ENCODE measurements at places on chromosomes 2 and 18.
A peak's percentile ranks its signal among the peaks of the same experiment; 100 is the strongest.

GRCh38 chr2:121570667-121571055 is 40.0 kb downstream of the RNU4ATAC start:
- no peak for DNase-seq

GRCh38 chr2:126828051-126828450 is 70.6 kb upstream of the TEX51 start:
- no peak for DNase-seq

GRCh38 chr2:156709091-156709490 is 272.9 kb downstream of the GPD2 start:
- DNase-seq: no peak

DNA sequence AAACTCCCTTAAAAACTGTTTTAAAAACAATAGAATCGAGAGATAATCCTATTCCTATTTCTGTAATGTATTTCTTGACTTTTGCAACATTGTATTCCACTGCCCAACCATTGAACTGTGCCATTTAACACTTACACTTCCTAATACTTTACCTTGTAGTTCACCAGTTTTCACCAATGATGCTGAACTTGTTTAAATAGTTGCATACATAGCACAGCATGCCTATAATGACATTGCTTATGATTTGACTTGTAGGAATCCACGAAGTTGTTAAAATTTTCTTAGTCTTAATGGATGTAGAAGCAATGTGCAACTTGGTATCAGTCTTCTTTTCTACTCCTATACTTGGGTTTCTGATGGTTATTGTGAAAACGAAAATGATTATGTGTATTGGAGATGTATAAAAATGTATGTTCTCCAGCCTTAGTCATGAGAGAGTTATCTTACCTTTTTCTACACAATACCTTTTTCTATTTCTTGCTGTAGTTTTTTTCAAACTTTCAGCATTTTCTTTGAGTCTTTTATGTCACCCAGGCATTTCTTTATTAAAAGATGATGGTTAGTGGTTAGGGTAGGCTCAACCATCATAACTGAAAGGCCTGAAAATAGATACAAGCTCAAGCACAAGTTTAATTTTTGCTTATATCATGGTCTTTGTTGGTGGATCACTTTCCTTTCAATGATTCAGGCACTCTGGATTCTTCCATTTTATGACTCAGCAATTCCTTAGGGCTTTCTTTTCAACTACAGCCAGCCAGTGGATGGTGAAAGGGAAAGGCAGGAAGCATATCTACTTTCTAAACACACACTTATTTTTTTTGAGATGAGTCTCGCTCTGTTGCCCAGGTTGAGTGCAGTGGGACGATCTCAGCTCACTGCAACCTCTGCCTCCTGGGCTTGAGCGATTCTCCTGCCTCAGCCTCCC is 9.4 kb downstream of the GPD2 start:
- DNase-seq: no peak

GRCh38 chr2:223644136-223644535 is 42.0 kb upstream of the SCG2 start:
- DNase-seq: no peak

GRCh38 chr2:231854616-231855125 is 68.4 kb downstream of the COPS7B start:
- no peak for DNase-seq

DNA sequence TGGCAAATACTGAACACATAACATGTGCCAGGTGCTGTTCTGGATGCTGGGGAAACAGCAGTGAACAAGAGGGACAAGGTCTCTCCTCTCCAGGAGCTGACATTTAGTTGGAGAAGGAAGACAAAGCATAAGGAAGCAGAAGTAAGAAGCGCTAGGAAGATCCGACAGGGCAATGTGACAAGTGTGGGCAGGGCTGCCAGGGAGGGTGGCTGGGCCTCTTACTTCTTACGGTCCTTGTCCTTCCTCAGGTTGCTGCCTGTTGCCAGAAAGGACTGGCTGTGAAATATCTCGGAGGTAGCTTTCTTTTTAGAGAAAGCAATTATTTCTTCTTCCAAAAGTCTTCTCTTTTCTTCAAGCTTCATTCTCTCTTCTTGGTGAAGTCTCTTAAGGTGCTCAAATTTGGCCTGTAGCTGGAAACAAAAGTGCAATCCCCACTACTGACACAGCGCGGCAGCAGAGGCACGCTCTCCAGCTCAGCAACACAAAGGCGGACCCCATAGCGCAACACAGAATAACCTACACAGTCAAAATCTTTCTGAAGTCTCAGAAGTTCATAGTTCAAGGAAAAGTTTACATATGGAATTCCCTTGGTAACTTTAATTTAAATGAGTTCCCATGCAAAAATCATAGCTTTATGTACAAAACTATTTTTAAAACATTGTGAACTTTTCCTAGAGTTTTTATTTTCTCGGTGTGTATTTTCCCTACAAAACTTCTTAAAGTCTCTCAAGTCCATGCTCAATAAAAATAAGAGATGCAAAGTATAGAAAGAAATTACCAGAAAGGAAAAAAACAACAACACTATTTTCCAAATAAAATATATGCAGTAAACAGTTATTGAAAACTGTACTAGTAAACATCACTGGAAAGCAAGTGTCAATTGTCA is 67.7 kb downstream of the SEPTIN10 start:
- DNase-seq: peak; percentile 58

DNA sequence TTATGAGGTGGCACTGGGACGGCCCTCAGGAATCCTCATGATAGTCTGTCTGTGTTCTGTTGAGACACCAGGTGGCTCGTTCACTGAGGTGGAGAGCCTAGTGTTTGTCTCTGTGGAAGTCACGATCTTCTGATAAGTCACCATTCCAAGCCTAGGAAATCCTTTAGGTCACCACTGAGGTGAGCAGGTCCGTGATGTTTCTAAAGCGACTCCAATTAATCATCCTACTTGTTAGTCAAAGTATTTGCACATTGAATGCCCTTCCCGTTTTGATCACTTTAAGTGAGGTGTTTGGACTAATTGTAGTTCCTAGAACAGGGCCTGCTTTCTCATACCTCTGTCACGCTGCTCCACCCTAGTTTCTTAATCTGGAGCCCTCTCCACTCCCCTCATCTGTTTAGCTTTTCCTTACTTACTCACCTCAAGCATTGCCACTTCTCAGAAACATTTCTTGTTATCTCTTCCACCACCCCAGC is 28.0 kb upstream of the DSG3 start:
- no peak for DNase-seq

- DNase-seq: no peak
These were observed 9.3 kb upstream of the RNU4ATAC start for GRCh38 chr2:121521359-121521758.

GRCh38 chr2:234446404-234447076 is 50.3 kb downstream of the ARL4C start:
- peak; percentile 39 for DNase-seq

DNA sequence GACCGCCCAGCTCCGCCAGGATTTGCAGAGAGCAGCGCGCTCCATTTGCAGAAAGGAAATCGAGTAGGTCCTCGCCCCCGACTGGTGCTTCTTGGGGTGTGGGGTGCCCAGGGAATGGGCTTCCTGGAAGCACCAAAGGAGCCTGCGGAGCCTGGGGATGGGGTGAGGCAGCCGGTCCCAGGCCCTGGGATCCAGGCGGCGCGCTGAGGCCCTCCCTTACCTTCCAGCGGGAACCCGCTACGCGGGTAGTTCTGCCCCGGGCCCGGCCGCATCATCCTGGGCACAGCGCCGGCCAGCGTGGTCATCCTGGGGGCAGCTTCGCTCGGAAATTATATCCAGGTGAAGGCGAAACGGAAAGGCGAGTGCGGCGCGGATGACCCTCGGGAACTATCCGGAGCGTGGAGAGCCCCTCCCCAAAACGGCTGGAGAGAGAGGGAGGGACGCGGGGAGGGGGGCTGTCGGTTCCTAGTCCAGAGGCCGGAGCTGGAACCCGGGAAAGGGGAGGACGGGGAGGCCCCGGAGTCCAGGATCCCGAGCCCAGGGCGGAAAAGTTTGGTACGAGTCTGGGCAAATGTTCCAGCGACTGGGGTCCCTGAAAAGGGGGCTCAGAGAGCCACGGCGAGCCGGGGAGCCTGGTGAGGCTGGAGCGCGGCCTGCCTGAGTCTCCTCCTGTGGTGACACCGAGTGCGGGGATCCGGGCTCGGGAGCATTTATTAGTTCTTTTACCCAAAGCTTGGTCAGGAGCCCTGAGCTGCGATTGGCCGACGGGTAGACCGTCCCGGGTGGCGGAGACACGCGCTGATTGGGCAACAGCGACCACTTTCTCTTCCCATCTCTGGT is at the start of gene PAX3:
PAX3 (minus strand) TSS at position 688 of the 840 bp plus-strand sequence; CDS start at position 305, 383 bp downstream.
- DNase-seq: no peak

DNA sequence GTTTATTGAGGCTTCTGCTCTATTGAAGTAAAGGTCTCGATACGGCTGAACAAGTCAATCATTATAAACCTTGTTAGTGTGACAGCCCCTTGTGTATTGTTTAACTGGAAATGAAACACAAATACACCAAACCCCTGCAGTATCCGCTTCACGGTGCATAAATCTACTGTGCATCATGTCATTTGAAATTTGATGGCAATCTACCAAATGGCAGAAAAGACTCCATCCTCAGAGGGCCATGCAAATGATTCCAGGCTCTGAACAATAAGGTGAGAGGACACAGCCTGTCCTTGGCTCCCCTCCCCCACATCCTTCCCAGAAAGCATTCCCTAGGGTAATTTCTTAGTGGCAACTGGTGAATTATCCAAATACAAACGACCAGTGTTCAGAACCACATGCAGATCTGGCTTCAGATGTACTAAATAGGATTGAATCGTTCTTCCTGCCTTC is 80.6 kb downstream of the ADCYAP1 start:
- DNase-seq: no peak

DNA sequence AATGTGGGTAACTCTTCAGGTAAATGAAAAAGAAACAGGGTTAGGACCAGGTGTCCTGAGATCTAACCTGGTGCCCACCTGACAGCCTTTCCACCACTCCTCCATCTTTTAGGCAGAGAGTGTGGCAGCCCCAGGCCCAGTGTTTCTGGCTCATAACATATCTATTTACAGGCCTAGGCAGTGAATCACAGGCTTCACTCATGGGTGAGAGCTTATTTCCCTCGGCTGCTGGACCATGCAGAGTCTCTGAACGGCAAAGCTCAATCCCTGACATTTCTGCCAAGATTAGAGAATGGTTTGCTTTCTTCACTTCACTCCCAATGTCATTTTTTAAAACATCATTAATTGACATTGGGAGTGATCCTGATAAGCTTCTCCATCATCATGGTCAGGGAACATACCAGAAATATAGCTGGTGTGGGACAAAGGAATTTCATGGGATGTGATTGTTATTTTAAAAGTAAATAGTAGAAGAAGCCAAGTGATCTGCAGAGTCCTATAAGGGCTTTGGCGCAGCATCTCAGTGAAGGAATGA is 323.9 kb downstream of the SETBP1 start:
- DNase-seq: no peak

GRCh38 chr18:61972389-61973264 is 79.8 kb upstream of the RNF152 start:
- no peak for DNase-seq

DNA sequence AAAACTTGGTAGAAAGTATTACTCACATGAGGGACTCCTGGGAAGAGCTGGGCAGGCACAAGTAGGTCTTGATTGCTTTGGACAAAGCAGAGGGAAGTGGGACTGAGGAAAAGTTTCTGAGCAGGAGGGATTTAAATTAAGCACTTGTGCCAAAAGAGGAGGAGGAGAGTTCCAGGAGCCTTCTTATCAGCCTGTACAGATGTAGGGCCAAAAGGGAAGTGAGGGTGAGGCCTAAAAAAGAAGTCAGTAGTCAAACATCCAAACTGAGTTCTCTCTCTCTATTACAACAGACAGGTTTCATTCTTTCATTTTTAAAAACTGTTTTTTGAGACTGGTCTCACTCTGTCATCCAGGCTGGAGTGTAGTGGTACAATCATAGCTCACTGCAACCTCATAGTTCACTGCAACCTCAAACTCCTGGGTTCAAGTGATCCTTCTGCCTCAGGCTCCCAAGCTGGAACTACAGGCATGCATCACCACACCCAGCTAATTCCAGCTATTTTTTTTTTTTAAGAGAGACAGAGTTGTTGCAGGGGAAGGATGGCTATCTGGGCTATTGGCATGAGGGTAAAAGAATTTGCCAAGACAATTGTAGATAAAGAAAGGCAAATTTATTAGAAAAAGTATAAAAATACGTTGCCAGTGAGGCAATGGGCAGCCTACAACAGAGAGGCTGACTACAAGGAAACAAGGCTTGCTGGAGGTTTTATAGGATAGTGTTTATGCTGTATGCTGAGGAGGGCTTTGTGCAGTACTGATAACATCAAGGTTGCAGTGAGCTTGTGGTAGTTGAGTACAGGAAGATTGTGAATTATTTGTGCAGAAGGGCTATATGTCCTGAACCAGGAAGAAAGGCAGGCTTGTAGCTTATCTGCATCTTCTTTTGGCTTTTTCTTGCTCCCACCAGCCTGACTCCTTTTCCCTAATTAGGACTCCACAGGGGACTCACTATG is 29.0 kb downstream of the CFAP210 start:
- no peak for DNase-seq

DNA sequence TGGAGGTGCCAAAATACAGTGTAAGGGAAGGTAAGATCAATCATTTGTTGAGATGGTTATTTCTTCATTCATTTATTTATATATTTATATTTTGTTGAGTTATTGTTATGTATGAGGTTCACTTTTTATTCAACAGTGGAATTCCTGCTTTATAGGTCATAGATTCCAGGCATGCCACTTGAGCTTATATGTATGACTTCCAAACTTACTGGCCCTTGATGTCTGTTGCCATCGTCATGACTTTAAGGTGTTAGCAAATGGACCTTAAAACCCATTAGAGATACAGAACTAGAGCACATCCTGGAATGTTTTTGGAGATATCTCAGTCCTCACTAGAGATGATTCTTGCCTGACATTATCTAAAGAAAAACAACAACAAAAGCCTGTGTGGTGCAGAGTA is 25.9 kb downstream of the CCDC85A start:
- DNase-seq: no peak

- DNase-seq: no peak
These were observed 38.0 kb downstream of the DCDC2C start for GRCh38 chr2:3741396-3741795.

DNA sequence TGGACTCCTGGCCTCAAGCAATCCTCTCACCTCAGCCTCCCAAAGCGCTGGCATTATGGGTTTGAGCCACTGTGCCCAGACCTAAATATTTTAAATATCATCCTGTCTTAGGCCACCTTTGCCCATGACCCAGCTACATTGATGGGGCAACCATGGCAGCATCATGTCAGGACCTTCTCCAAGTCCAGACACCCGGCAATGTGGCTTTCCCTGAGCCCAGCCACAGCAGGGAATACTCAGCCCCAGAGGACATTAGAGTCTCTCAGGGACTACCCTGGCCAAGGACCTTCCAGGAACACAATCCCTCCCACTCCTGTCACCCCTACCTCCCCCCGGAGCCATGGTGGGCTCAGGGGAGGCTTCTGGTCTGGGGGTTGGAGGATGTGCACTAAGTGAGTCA is 72.8 kb downstream of the SMAD7 start:
- DNase-seq: no peak
